ENCODE measurements at places on chromosomes 2 and 18. TPM values are rescaled to one million over a fixed set of nuclear protein-coding genes. Genes with fewer than 3 reads are reported as not detected.

RAB31 gene
- total RNA-seq: not detected

OR6B2 gene
- not detected for total RNA-seq

CNGA3 gene
- total RNA-seq: not detected

DNAH6 gene
- 0.63 TPM for total RNA-seq

C2orf78 gene
- not detected for total RNA-seq

CROCC2 gene
- total RNA-seq: not detected

DNAH7 gene
- not detected for total RNA-seq

SAG gene
- total RNA-seq: 0.09 TPM

ASB3 gene
- 27.6 TPM for total RNA-seq

HOXD8 gene
- total RNA-seq: not detected

Data from activated CD8-positive, alpha-beta memory T cell treated with anti-CD3 and anti-CD28 coated beads, Interleukin-2, amount 10 ng/mL, durations not matched to agents 7 days and 5 days (primary cell).